ENCODE measurements at places on chromosomes 5 and 9.

DNA sequence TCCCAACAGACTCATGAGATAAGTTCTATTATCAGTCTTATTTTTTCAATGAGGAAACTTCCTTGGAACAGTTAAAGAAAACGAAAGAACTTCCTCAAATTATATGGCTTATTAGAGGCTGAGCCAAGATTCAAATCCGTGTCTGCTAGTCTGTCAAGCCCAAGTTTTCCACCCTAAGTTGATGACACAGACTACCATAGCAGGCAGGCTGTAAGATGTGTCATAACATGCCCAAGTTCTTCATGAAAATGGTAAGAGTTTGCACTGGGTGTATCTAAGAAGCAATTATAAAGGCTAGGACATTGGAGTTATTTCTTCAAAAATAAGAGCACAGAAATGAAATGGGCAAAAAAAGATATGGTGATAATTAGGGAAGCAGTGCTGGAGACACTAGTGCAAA, 634.5 kb downstream of the BRINP1 start:
- no peak for DNase-seq

GRCh38 chr9:75588808-75589207, 301.7 kb upstream of the PCSK5 start:
- no peak for DNase-seq

GRCh38 chr5:111143910-111144309, 51.8 kb downstream of the WDR36 start:
- no peak for DNase-seq

DNA sequence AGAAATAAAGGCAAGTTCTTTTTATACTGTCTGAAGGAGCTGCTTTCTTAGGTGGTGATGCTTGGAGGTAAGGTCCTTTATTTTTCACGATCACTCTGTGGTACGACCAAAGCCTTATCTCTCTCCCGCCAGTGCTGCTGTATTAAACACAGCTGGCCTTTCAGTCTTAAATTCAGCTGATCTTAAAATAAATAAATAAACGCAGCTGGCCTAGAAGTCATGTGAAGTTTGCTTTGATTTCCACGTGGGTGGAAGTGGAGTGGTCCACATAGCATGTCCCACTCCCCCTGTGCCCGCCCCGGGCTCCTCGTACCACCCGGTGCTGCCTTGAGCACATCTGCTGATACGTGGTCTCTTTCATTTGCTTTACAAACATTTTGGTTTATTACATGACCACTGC, 260.4 kb downstream of the FANCC start:
- DNase-seq, result no peak

DNA sequence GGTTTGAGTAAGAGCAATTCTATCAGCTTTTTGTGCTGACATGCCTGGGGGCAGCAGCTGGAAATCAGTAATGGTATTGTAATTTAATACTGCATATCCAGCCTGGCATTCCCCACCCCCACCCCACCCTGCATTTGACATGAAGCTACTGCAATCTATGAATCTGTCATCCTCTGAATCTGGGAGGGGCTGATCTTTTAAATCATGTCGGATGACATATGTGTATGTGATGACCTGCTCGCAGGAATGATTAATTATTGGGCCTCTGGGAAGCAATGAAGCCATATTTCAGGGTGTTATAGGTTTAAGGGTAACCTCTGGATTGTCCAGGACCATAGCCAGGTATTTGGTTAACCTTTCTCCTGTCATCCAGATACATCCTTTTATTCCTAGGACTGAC, 64.6 kb upstream of the RASGRF2 start:
- no peak for DNase-seq

DNA sequence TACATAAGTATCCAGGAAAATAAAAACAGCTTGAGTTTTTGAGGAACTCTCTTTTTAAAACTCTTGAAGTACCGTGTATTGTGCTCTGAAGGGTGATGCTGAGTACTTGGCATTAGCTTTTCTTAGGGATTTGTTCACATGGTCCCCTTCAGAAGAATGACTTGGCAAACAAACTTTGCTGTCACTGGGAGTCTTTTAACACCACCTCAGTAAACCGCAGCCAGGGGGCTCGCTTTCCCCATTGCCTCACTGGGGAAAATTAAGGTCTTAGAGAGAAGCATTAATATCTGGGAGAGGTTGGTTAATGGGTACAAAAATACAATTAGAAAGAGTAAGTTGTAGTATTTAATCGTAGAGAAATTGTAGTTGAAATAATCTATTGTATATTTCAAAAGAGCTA, 105.9 kb upstream of the DAP start:
- no peak for DNase-seq

DNA sequence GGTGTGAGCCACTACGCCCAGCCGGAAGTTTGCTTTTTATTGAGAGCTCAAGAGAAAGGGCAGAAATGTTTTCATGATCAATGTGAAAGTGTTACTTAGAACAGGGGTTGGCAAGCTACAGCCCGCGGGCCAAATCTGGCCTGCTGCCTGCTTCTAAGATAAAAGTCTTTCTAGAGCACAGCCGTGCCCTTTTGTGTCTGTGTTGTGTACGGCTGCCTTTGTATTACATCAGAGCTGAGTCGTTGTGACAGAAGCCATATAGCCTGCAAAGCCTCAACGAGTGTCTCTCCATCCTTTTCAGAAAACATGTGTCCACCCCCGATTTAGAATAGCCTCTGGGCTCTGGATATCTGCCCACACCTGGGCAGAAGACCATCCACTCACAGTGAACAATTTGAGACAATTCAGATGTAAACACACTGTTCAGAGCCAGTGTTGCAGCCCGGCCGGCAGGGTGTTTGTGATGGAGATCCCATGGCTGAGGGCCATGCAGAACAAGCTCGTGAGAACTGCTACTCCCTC, 28.8 kb downstream of the AK8 start:
- peak; percentile 31 for DNase-seq

DNA sequence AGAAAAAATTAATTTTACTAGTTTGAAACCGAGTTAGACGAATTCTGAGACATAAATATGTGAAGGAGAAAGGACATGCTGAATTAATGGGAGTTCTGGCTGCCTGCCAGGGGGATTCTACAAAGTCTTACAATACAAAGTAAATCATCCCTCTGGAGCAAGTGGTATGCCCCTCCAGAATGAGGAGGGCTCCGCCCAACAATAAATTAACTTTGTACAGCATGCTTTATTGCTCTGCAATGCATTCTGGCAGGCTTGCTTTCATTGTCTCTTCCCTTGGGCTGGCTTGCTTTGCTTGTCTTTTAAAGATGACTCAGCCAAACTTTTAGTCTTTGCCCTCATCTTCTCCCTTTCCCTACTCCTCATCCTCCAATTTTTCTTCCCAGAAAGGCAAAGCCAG, 11.7 kb upstream of the PCDHB1 start:
- no peak for DNase-seq

DNA sequence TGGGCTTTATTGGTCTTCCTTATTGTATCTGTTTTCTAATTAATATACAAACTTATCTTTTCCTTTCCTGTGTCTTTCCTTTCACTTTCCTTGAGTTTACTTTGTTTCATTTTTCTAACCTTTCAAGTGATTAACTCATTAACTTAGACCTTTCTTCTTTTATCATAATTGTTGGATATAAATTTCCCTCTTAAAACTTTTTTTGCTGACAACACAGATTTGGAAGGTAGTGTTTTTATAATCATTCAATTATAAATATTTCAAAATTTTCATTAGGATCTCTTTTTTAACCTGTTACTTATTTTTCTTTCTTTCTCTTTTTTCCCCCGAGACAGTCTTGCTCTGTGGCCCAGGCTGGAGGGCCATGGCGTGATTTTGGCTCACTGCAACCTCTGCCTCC, 6.9 kb upstream of the ZBTB43 start:
- DNase-seq, result no peak

GRCh38 chr5:74310386-74310785, 330.1 kb downstream of the ENC1 start:
- DNase-seq, result no peak

- peak; percentile 38 for DNase-seq
Measured at GRCh38 chr9:76810377-76810957, 46.2 kb downstream of the PCA3 start.

DNA sequence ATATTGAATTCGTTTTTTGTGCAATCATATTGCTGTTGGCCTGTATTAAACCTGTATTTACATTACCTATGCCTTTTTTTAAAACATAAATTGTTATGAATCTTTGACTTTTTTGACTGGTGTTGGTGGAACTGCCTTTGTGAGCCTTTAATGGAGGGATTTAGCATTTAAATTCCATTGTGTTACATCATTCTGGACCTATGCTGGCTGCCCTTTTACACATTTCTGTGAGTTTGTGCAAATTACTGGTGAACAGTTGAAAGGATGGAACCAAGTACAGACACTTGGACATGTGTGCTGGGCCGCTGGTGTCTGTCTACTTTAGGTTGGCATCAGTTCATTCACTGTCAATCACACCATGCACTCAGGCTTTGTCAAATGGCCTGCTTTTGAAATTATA, 3.4 kb downstream of the SNX18 start:
- no peak for DNase-seq

DNA sequence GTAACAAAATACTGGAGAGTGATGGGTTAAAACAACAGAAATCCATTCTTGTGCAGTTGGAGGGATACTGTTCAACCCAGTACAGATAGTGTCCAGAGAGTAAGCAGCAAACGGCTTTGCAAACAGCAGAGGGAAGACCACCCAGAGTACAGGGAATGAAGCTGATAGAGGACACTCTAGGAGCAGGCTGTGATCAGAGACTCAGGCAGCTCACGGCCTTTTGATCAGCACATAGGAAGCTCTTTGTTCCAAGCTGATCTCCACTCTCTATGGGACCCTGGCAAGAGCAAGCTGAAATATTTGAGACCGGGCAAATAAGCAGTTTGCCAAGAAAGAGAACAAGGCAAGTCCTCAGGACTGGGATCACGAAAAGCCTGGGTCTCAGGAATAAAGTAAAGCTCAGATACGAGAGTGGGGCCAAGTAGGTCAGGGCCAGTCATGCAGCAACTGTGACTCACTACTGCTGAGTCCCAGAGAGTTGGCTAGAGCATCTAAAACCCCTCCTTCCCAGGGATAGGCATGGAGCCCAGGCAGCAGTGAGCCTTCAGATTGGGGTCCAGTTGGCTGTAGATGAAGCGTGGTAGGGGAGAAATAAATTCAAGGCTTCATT, 52.4 kb downstream of the MELK start:
- DNase-seq, result no peak

- no peak for DNase-seq
Measured at GRCh38 chr5:158436271-158437065, 577.5 kb upstream of the CLINT1 start.

GRCh38 chr9:99491408-99492158, 269.5 kb downstream of the SEC61B start:
- peak; percentile 38 for DNase-seq

DNA sequence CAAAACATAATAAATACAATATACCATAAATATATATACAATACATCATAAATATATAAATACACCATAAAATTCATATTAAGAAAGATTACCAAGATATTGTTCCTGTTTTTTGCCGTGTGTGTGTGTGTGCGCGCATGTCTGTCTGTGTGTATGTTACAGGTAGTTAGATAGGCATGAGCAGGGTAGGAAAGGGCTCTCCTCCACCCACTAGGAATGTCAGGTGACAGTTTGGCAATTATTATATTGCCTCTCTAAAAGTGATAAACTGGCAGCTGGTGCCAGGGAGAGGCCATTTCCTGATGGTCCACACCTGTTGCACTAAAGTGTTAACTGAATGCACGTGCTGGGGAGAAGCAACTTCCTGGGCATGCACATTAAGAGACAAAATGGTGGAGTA, 232.8 kb downstream of the ADAMTS6 start:
- no peak for DNase-seq

- no peak for DNase-seq
Measured at GRCh38 chr5:102312586-102313370, 16.7 kb upstream of the SLCO4C1 start.

DNA sequence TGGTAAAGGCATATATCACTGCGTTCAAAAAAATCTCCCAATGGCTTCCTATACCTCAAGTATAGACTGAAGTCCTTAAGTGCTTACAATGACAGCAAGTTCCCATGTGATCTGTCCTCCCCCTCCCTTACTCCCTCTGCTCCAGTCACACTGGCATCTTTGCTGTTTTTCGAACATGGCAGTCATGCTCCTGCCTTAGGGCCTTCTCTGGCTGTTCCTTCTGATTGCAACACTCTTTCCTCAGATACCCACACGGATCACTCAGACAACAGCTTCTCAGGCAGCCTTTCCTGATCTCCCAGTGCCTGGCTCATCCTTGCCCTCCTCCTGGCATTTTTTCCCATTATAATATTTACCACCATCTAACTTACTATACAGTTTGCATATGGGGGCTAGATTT, 232.8 kb downstream of the ARHGEF28 start:
- DNase-seq, result no peak

GRCh38 chr5:132228241-132229035, 785 bp upstream of the P4HA2 start:
- DNase-seq, result no peak

DNA sequence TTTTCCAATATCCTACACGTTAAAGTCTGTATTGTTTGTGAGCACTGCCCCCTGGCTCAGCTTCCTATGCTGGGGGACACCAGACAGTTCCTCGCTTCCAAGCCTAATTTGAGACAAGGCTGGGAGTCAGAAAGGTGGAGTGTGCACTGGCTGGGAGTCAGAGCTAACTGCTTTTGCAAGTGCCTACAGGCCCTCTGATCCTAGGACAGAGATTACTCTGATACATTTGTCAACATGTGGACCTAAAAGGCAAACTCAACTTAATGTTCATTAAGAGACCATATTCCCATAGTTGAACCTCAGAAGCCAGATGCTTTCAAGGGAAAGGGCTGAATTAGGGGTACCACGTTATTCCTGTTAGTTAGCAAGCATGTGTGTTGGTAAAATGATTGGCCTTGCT, 80.8 kb downstream of the NIPSNAP3B start:
- no peak for DNase-seq

- no peak for DNase-seq
Measured at GRCh38 chr9:33164138-33164809, 2.9 kb downstream of the B4GALT1 start.

DNA sequence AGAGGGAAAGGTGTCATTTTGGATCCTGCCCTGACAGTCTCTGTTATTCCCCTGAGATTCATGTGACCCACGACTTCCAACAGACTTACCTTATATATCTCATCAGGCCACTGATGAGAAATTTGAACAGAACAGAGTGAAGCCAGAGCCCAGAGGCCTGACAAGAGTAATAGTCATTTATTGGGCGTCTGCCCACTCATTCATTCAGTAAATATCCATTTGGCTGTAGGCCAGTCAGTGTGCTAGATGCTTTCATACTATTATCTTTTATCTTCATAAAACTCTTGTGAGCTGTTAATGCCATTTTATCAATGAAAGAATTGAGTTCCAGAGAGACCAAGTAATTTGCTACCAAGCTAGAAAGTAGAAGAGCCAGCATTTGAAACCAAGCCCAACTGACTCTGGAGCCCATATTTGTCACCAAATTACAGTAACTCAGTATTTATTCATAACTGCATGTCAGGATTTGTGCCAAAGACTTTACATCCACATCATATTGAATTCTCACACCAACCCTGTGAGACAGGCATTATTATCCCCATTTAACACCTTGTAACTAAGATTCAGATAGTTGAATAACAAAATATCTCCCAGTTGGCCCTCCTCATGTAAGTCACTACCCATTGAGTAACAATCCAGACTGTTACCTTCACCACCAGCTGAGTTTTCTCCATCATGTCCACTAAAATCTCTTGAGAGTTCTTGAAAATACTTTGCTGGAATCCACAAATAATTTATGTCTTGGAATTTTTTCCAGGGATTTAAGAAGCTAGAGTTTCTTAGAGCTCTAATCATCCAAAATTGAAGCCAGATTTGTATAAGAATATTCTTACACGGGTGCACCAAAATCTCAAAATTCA, 2.5 kb downstream of the PTPDC1 start:
- DNase-seq, result no peak
